Stimulated activated CD4-positive, alpha-beta T cell treated with anti-CD3 and anti-CD28 coated beads, Interleukin-4, amount 100 ng/mL, for 4 hours (primary cell): ENCODE measurements at places on chromosomes 3 and 15.

- DNase-seq, result no peak
Observed at GRCh38 chr15:41946970-41947369, 25.4 kb downstream of the EHD4 start.

DNA sequence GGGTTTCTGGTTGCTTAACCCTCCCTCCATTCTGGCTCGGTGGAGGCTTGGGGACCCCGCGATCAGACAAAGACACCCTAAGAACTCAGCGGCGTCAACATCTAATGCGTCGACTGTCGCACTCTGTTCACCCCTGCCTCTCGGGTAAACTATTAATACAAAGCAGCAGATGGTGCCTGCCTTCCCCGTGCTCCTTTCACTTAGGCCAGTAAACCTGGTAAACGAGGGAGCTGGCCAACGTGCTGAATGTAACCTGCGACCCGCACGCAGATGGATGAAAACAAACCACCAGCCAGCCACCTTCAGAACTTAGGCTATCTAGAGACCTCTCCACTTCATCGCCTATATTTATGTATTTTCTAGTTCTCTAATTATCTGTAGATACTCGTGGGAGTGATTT, 848 bp upstream of the CADPS start:
- DNase-seq, result no peak

DNA sequence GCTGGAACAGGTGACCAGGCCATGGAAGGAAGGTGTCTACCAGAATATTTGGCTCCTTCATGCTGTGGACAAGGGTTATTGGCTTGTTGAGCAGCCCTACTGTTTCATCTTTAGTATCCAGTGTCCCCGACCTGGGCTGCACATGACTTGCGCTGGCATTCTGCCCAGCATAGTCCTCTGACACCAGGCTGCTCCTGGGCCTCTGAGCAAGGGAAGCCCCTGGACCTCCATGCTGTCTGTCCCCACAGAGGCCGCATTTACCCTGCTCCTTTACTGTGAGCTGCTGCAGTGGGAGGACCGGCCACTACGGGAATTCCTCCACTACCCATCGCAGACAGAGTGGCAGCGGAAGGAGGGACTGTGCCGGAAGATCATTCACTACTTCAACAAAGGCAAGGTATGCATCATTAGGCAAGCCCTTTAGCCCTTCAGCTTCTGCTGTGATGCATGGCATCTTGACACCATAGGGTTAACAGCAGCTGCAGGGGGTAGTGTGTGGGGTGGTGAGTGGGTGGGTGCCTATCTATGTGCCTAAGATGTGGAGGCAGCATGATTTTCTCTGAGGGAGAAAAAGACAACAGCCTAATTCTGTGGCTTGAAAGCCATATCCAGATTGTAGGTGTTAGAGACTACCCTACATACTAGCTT, 44.0 kb upstream of the MANF start:
- no peak for DNase-seq

- DNase-seq, result no peak
Observed at GRCh38 chr3:184459355-184459754, 79.5 kb downstream of the CHRD start.

GRCh38 chr15:68213991-68214837, 9.1 kb upstream of the CALML4 start:
- no peak for DNase-seq

DNA sequence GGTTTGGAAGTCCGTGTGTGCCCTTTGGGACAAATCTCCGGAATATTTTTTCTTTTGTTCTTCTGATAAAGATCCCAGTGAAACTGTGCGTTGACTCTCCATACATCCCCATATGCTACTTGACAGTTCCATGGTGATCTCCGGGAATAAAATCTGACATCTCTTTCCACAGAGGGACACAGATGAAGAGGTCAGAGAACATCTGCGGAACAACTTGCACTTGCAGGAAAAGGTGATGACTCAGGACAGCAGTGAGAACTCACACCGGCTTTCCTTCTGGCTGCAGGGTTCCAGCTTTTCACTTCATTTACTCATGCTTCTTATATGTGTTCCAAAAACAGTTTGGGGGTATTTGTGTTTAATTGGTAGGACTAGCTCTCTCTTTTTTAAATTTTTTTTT, 157.5 kb upstream of the CHRM5 start:
- no peak for DNase-seq

GRCh38 chr3:55623786-55624185, 136.7 kb upstream of the WNT5A start:
- no peak for DNase-seq

- no peak for DNase-seq
Observed at GRCh38 chr3:90062631-90063200, 955.3 kb downstream of the EPHA3 start.

GRCh38 chr15:80999623-81000036, 1.1 kb upstream of the TLNRD1 start:
- DNase-seq, result peak; percentile 56

DNA sequence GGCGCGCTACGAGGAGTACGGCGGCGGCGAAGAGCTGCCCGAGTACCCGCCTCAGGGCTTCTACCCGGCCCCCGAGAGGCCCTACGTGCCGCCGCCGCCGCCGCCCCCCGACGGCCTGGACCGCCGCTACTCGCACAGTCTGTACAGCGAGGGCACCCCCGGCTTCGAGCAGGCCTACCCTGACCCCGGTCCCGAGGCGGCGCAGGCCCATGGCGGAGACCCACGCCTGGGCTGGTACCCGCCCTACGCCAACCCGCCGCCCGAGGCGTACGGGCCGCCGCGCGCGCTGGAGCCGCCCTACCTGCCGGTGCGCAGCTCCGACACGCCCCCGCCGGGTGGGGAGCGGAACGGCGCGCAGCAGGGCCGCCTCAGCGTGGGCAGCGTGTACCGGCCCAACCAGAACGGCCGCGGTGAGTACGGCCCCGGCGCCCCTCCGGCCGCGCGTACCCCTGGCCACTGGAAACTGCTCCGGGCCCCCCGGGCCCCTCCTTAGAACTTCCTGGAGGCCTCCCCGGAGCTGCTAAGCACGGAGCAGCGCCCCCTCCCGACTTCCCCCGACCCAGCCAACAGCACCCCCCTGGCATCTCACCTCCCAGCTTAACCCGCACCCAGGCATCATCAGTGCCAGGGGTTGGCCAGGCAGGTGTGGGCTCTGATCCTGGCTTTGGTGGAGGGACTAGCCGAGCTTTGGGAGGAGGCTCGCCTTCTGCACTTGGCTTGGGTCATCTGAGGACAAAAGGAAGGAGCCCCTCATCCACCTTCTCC, 1.4 kb downstream of the LOXL1 start:
- DNase-seq, result peak; percentile 79

DNA sequence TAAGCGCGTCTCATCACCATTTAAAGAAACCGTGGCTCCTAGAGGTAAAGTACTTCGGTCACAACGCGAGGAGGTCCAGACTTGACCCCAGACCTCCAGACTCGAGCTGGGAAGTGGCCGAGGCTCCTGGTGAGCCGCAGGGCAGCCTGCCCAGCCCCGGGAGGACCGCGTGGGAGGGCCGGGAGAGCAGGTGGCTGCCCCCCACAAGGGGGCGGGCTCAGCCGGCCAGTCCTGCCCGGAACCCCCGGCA, at the start of gene SLC27A2:
TSS of gene SLC27A2 (plus strand) at position 228 of the 250 bp plus-strand sequence. CDS start 232 bp downstream, outside the sequence.
- DNase-seq, result no peak

DNA sequence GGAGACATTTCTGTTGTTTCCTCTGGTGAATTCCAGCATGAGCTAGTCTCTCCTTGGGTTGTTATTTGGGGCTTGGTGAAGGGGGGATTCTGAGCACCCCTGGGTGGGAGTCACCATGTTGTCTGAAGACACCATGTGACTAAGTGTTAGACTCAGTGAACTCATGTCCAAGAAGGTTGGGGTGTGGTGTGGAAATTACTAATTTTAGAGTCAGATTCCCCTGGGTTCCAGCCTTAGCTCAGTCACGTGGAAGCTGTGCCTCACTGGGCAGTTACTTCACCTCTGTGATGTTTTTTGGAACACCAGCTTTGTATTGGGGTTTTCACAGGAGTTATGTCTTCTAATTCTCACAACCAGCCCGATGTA, 171.5 kb downstream of the RPLP1 start:
- no peak for DNase-seq

GRCh38 chr3:64915778-64916177, 228.0 kb upstream of the ADAMTS9 start:
- no peak for DNase-seq

DNA sequence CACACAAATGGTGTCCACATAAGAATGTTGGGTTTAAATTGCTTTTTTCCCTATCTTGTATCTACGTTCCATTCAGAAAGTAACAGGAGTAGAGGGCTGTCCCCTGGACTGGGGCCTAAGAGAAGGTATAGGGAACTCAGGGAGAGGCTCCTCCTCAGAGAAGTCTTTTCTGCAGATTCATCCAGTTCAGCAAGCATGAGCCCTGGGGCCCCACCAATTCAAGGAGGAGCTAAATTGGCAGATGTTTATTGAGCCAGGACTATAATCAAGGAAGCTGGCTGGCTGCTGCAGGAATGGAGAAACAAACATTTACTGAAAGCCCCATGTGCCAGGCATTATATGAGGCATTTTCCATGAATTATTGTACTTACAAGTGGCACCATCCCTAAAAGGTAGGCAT, 22.1 kb upstream of the LARS2 start:
- no peak for DNase-seq

GRCh38 chr3:62095756-62096155, 277.6 kb downstream of the FEZF2 start:
- DNase-seq, result no peak

GRCh38 chr3:120370463-120370862, 21.3 kb upstream of the LRRC58 start:
- DNase-seq, result no peak

DNA sequence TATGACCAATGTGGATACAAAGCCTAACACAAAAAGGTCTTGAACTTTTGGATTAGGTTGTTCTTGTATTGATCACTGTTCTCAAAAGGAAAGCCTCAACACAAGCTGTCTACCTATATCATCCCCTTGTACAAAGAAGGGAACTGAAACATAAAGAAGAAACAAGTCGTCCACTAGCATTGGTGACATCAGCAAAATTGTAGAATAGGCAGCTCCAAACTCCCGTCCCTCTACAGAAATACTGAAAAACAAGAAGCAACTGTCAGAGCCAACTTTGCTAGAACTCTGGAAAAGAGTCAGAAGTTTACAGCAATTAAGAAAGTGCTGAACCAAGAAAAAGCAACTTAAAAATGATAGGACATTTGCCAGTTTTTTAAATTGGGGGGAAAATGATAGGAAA, 7.5 kb upstream of the NR1I2 start:
- no peak for DNase-seq

DNA sequence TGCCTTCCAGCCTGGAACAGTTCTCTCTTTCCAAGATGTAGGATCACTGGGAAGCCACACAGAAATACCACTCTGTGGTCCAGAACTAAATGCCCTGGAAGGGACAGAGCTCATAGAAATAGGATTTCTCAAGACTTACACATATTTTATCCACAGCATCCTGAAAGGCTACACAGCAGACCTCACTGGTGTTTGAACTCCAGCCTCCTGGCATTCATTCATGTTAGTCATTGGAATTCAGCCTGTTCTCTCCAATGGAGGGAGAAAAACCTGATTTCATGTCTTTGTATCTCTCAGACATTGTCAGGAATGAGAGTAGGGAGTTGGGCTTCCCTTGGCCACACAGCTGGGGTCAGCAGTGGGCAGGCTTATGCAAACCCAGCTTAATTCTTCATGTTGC, 121.1 kb upstream of the PPP2R3A start:
- DNase-seq, result no peak

GRCh38 chr3:79564192-79564591, 203.6 kb downstream of the ROBO1 start:
- no peak for DNase-seq

DNA sequence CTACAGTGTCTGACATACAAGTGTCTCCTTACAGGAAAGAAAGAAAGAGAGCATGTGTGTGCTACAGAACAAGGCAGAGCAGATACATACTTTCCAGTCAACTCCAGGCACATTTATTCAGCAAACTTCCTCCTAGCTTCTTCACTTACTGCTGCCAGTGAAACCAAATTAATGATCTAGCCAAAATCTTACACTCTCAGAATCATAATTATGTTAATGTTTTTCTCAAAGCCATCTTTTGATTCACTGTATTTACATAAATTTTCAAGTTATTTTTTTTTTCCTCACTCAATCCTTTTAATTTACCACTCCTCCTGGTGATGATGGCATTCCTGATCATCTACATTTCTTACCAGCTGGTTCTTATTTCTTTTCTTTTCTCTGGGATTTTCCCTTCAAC, 326.7 kb downstream of the IGSF11 start:
- no peak for DNase-seq

GRCh38 chr3:31041161-31041978, 146.9 kb upstream of the GADL1 start:
- DNase-seq, result no peak

- no peak for DNase-seq
Observed at GRCh38 chr3:168850109-168850508, 754.4 kb upstream of the GOLIM4 start.

DNA sequence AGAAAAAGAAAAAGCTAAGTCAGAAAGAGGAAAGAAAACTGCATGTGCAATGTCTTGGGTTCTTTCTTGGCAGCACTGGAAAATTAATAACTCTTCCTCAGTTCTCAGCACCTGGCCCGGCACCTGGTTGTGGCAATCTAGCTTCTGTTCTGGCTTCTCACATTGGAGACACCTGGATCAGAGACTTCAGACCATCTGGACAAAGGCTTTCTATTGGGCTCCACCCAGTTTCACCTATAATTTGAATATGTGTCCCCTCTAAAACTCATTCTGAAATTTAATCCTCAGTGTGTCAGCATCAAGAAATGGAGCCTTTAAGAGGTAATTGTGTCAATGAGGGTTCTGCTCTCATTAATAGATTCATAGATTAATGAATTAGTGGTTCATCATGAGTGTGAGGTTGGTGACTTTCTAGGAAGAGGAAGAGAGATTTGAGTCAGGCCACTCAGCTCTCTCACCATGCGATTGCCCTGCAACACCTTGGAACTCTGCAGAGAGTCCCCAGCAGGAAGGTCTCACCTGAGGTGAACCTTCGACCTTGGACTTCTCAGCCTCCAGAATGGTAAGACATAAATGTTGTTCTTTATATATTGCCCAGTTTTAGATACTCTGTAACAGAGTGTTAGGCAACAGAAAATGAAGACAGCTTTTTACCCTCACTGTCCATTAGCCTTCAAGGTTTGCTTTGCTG, 679.9 kb downstream of the NTRK3 start:
- DNase-seq, result no peak

- DNase-seq, result no peak
Observed at GRCh38 chr3:25592510-25592968, 72.2 kb downstream of the TOP2B start.

DNA sequence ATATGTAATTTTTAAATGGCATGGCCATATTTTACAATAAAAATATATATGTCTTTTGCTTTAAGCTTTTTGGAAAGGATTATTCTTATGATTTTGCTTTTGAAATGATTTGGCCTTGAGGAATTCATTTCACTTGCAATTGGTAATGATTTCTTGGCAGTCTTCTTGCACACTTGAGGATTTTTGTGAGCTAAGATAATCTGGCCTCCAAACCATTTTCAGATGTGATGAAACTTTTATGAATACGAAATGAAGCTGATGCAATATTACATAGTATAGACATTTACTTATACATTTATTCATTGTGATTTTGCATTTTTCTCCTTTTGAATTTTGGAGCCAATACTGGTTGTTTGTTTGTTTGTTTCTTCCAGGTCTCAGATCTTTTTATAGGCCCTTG, 6.4 kb upstream of the SH2D7 start:
- no peak for DNase-seq
